ENCODE measurements at places on chromosomes 5 and 9.

GRCh38 chr5:88304356-88304755, 35.7 kb upstream of the TMEM161B start:
- DNase-seq = no peak

- DNase-seq = no peak
Observed at GRCh38 chr9:8856396-8857067, 1057.0 kb upstream of the DMAC1 start.

- peak; percentile 81 for DNase-seq
Observed at GRCh38 chr5:139422307-139422893, 16.9 kb downstream of the DNAJC18 start.

GRCh38 chr9:93263334-93264229, 79.6 kb downstream of the WNK2 start:
- DNase-seq = no peak

DNA sequence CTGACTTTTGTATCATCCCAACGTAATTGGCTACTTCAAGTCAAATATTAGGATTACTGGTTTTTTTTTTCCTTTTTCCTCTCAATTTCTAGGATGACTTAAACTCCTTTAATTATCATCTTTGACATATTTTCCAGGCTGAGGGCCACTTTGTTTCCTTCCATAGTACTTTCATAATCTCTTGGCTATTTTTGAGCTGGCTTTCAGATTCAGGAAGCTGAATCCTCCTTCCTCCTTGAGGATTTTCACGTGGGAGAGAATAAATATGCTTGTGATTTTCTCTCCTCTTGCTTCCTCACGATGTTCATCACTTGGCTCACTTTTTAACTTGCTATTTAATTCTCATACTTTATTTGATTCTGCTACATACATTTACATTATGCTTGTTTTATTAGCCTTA, 88.1 kb downstream of the ITGA1 start:
- DNase-seq = no peak

- no peak for DNase-seq
Observed at GRCh38 chr5:135423846-135424168, 23.3 kb downstream of the DCANP1 start.

- no peak for DNase-seq
Observed at GRCh38 chr9:19127871-19128500, 694 bp upstream of the PLIN2 start.

- no peak for DNase-seq
Observed at GRCh38 chr9:18109675-18110074, 364.3 kb upstream of the ADAMTSL1 start.

DNA sequence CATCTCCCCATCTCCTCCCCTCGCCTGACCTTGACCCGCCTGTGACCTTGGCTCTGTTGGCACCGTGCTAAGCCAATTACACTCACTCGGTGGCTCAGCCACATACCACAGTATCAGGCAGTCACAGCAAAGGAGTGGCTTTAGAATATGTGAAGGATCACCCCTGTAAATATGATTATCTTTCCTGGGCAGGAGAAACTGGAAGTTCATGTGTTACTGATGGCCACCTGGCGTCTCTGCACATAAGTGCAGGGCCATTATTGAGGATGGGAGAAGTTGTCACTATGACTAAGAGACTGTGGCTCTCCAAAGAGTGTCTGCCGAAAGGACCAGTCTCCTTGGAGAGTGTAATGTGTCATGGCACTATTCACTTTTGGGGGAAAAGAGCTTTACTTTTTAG, 116.9 kb upstream of the S1PR3 start:
- DNase-seq = no peak

DNA sequence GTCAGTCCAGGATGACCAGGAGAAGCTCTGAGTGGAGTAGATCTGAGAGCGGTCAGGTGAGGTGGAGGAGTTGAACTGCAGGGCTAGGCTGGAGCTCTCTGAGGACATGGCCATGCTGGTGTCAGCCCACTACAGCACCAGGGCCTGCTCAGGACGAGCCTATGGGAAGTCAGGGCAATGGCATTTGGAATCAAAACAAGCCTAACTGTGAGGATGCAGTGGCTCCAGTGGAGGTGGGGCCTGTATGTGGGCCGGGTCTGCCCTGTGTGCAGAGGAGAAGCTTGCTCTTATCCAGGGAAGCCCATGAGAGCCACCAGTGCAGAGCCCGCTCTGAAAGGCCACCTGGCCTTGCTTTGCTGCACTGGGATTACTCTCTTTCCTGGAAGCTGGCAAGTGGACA, 11.1 kb downstream of the CXCL14 start:
- no peak for DNase-seq

DNA sequence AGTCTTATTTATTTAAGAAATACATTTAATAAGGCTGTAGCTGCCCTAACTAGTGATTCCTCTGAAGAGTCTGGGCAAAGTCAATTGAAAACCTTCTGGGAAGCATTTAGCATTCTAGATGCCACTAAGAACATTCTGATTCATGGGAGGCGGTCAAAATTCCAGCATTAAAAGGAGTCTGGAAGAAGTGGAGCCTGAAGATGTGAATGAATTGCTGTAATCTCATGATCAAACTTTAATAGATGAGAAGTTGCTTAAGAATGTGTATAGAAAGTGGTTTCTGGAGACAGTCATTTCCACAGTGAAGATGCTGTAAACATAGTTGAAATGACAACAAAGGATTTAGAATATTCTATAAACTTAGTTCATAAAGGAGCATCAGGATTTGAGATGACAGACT, 61.4 kb downstream of the WDR41 start:
- no peak for DNase-seq

GRCh38 chr5:82911910-82912309, 165.3 kb downstream of the TMEM167A start:
- DNase-seq = no peak

DNA sequence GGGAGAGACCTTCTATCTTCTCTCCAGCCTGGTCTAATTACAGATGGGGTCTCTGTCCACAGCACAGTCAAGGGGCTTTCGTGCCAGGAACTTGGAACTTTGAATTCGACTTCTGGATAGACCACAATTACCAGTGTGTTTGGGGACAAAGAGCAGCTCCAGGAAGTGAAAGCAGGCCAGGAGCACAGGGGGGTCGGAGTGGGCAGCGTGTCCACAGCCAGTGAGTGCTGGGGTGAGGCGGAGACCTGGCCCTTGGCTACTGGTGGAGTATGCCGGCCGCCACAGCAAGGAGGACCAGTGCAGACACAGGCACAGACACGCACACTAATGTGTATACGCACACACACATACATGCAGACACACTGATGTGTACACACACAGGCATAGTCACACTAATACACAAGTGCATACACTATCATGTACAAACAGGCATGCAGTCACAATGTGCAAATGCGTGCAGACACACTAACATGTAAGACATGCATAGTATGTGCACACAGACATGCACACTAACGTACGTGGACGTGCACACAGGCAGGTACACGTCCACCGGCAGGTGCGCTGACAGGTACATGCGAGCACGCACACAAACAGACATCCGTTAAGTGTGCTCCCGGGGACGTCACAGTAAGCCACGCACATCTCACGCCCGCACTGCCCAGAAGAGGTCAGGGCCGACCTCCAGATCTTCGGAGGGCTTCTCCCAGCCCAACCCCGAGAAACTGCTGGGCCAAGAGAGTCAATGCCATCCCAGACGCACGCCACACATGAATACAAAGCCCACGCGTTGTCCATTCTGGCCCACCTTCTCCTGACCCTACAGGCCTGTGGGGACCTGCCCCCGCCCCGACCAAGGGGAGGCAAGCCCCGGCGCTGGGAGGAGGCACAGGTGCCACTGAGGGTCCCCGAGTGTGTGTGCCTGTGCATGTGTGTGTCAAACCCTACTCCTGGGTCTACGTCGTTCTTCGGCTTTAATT, 46.5 kb downstream of the NKD2 start:
- no peak for DNase-seq

- no peak for DNase-seq
Observed at GRCh38 chr5:82561797-82562196, 283.6 kb upstream of the RPS23 start.

DNA sequence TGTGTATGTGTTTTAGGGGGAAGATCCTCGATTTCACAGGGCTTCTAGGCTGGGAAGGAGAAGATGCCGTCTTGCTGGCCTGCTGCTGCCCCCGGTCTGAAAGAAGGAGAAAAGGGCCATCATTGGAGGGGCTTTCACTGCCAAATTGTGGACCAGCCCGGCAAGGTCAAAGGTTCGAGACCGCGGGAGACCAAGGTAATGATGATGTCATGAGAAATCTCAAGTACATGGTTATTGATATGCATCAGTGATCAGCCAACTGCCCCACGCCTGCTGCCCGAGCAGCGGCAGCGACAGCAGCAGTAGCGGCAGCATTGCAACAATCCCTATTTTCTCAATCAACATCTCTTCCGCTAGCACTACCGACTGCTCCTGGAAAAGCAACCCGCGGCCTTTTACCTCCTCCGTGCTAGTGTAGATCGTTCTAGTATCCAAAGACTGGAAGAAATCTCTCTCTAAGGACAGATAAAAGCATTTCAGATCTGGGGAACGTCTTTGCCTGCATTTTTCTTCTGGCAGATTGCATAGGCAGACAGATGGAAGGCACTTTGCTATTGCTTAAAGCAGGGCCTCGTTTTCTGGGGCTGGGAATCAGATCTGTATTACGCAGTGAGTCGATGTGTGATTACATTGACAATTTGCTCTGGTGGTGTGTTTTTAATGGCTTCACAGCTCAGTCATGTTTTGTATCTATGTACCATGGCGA, 215.3 kb downstream of the MEF2C start:
- no peak for DNase-seq

DNA sequence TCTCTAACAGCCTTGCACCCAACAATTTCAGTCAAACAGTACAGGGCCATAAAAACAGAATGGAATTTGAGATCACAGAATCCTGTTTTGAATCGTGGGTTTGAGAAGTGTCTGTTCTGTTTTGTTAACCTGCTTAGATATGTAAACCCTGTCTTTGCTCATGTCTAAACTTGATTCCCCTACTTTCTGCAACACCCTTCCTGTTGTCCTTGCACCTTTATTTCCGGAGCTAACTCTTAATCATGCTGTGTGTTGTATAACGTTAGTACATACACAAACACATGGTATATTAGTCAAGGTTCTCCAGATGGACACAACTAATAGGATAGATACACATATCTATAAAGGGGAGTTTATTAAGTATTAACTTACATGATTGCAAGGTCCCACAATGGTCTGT, 2229.2 kb upstream of the C9orf72 start:
- DNase-seq = no peak

GRCh38 chr5:177132136-177133095, 1.2 kb upstream of the NSD1 start:
- no peak for DNase-seq

DNA sequence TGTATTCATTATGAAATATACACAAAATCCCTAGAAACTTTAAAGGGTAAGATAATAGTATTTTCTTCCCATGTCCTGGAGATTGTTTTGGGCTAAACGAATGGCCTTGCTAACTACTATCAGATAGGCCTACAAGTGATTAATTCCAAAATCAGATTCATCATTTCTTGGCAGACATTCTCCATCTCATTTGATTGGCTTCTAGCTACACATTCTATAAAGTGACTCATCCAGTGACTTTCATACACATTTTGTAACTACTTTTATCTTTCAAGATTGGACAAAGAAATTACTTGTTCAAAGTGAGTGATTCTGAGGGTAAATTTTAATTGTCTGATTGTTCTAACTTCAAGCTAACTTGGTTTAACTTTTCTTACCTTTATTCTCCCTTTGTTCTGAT, 93.3 kb downstream of the RAPGEF6 start:
- DNase-seq = no peak

DNA sequence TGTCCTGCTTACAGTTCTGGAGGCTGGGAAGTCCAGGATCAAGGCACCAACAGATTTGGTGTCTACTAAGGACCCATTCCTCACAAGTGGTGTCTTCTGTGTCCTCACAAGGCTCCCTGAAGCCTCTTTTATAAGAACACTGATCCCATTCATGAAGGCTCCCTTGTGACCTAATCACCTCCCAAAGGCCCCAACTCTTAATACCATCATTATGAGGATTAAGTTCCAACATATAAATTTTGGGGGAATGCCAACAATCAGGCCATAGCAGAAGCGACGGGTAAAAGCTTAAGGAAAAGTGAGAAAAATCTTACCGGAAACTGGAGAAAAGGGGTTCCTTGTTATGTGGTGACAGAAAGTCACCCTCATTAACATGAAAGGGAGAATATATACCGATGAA, 11.2 kb downstream of the CTNNAL1 start:
- DNase-seq = no peak

GRCh38 chr9:20643660-20644059, 21.4 kb upstream of the MLLT3 start:
- DNase-seq = no peak

DNA sequence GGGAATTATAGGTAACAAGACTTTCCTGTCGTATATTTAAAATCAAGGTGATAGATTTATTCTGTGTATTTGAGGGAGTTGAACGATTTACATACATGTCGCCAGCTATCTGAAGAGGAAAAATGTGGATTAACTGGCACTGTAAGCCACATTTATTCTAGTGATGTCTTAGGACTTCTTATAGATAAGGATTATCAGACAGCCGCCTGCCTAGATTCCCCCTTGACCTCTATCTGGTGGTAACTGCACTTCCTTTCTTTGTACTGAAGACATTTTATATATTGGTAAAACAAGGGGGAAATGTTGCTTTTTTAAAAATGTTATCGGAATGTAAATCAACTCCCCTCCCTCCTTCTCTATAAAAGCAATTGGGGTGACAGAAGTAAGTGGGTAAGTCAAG, 39.3 kb upstream of the F2RL2 start:
- no peak for DNase-seq

- DNase-seq = peak; percentile 39
Observed at GRCh38 chr5:101045689-101046088, 142.6 kb upstream of the ST8SIA4 start.

- no peak for DNase-seq
Observed at GRCh38 chr9:125911861-125912644, 164.9 kb downstream of the PBX3 start.

- no peak for DNase-seq
Observed at GRCh38 chr5:9118852-9119251, 427.0 kb downstream of the SEMA5A start.

DNA sequence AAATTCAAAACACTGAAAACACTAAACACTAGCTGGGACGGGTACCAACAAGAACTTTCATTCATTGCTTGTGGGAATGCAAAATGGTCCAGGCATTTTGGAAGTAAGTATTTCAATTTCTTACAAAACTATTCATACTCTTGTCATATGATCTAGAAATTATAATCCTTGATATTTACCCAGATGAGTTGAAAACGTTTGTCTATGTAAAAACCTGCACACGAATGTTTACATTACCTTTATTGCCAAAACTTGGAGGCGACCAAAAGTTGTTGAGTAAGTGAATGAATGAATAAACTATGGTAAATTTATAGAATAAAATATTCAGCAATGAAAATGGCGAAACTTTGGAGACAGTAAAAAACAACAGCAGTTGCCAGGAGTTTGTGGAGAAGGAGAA, 222.1 kb upstream of the EDIL3 start:
- no peak for DNase-seq

GRCh38 chr9:18689921-18690320, 216.0 kb downstream of the ADAMTSL1 start:
- no peak for DNase-seq

- DNase-seq = no peak
Observed at GRCh38 chr9:82558346-82558745, 504.6 kb downstream of the RASEF start.

GRCh38 chr5:31385774-31386537, 145.9 kb downstream of the DROSHA start:
- DNase-seq = no peak

Measured in AML-193 (cell line).